ENCODE measurements at places on chromosomes 12 and 14.

DNA sequence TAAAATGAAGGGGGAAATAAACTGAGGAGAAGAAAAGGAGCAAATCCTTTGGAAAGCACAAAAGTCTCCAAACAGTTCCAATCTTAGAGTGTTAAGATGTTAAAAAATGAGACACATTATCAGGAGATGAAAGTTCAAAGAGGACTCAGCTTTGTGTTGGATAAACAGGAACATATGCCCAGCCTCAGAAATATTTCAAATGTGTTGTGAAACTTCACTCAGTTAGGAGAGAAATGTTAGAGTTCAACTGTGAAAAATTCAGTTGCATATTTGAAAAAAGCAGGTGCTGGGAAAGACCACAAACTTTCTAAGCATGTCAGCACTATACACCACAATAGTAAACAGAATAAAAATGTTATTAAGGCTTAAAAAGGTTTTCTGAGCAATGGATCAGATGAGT is 136.8 kb upstream of the PRKD1 start:
- no peak for DNase-seq

- DNase-seq: peak; percentile 67
Measured at GRCh38 chr12:65603438-65604351, 220.6 kb upstream of the HMGA2 start.

DNA sequence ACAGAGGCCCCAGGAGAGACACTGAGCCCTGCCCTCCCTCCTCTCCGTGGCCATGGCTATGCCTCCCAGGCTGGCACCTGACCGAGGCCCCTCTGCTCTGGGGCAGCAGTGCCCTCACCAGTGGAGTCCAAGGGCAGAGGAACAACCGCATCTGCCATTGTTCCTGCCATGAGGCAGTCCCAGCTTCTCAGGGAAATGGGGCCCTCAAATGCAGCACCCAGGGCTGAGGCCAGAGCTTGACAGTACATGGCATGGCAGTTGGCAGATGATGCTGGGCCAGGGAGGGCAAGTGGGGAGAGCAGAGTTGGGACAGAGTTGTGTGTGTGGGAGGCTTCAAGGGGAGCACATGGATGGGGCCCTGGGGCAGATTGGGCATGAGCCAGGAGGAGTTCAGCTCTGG is 21.1 kb upstream of the KRT77 start:
- no peak for DNase-seq

- peak; percentile 20 for DNase-seq
Measured at GRCh38 chr12:92133171-92133570, 12.5 kb downstream of the BTG1 start.

DNA sequence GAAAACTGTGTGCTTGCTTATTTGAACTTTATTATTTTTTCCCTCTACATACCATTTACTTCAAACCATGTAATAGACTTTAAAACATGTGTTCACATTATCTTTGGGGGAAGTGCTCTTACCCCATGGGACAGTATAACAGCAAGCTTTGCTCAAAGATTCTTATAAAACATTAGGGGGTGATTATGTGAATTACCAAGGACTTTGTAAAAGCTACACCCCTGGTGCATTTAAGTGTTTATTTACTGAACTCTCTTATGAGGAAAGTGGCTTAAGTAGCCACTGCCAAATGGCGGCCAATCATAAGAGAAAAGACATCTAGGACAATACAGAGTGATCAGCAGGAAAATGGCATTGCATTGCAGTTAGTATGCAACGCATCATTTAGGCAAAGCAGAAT is 70.3 kb downstream of the CAPZA3 start:
- no peak for DNase-seq

DNA sequence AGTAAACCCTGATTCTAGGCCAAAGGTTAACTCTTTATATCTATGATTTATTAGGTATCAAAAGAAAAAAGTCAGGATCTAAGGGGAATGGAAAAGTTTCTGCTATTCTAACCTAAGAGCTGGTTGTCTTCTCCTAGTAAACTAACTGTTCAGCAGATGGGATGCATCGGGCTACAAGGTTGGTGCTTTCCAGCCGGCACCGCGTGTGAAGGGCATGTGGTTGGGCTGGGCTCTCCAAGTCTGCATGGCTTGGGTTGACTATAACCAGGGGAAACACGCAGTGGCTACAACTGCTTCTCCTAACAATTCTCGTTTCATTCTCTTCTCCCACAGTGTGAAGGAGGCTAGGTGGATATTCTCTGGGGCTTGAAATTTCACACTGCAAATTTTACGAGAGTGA is 354.5 kb downstream of the APAF1 start:
- DNase-seq: no peak

Measured in NCI-H226 (cell line).